ENCODE measurements at places on chromosomes 7 and 10.

- no peak for DNase-seq
Measured at GRCh38 chr10:24483701-24484100, 240.0 kb downstream of the ARHGAP21 start.

- no peak for DNase-seq
Measured at GRCh38 chr7:29177963-29178600, 16.5 kb upstream of the CHN2 start.

GRCh38 chr7:33671531-33672262 is 233.6 kb upstream of the BMPER start:
- DNase-seq: no peak

- DNase-seq: no peak
Measured at GRCh38 chr10:79150444-79150754, 81.6 kb downstream of the ZMIZ1 start.

GRCh38 chr10:104622175-104622574 is 18.9 kb upstream of the SORCS3 start:
- no peak for DNase-seq

DNA sequence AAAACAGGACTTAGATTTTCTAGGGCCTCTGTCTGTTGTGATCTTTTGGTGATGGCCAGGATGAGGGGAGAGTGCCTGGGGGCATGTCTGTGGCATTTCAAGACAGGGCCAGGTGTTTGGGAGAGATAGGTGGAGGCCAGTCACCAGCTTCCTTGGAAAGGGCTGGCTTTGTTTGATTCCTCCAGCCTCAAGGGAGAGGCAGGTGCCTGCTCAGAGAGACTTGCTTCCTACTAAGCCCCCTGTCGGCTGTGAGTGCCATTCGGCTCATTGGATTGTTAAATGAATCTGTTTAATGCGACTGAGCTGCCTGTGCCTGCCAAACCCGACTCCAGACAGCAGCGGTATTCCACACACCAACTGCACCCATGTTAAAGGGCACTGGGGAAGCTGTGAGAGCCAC is 304.1 kb upstream of the COBL start:
- no peak for DNase-seq

- DNase-seq: no peak
Measured at GRCh38 chr10:43360086-43360485, 11.3 kb upstream of the FXYD4 start.

GRCh38 chr7:47406801-47407129 is 175.1 kb downstream of the TNS3 start:
- no peak for DNase-seq

DNA sequence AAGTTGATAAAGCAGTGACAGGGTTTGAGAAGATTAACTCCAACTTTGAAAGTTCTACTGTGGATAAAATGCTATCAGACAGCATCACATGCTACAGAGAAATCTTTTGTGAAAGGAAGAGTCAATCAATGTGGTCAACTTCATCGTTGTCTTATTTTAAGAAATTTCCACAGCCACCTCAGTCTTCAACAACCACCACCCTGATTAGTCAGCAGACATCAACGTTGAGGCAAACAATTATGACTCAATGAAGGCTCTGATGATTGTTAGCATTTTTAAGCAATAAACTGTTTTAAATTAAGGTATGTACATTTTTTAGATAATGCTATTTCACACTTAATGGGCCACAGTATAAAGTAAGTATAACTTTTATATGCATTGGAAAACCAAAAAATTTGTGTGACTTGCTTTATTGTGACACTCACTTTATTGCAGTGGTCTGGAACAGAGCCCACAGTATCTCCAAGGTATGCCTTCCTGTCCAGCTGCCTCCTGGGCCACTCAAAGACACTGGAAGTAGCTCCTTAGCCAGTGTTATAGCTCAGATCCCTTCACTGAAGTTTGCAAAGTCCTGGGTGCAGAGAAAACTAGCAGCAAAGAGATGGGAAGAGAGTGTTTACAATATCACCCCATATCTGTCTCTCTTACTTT is 293.1 kb downstream of the ARHGAP12 start:
- DNase-seq: no peak

- DNase-seq: no peak
Measured at GRCh38 chr10:15795036-15795792, 65.1 kb downstream of the MINDY3 start.

GRCh38 chr10:110162741-110163145 is 44.7 kb upstream of the MXI1 start:
- no peak for DNase-seq

DNA sequence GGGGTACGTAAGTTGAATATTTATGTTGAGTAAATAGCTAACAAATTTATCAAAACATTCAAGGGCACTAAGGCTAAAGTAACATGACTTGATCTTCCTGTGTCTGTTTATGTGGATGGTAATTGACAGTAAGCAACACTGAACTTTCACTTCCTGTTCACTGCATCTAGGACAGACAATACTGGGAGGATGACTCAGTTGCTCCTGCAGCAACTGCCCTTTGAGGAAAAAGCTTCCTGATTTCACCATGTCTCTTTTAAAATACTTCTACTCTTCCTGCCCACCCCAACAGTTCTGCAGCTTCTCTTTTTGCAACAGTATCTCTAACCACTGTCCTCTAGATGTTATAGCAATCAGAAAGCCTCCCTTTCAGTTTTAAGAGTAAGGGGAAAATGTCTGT is 76.6 kb upstream of the HGF start:
- no peak for DNase-seq

- no peak for DNase-seq
Measured at GRCh38 chr7:47307311-47307710, 274.6 kb downstream of the TNS3 start.

DNA sequence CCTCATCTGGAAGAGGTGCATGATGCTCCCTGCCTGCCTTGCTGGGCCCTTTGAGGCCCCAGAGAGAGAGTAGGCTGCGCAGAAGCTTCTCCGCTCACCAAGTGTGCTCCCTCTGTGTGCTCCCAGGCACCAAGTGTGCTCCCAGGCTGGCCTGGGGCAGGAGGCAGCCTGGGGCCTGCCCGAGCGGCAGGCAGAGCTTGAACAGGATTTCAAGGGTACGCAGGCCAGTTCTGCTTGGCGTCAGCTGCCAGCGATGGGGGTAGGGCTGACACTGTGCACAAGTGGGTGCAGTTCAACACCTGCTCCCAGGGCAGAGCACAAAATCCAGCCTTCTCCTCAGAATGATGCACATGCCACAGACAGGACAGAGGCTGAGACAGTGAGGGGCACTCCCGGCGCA is 119.7 kb downstream of the FAM53B start:
- DNase-seq: no peak

DNA sequence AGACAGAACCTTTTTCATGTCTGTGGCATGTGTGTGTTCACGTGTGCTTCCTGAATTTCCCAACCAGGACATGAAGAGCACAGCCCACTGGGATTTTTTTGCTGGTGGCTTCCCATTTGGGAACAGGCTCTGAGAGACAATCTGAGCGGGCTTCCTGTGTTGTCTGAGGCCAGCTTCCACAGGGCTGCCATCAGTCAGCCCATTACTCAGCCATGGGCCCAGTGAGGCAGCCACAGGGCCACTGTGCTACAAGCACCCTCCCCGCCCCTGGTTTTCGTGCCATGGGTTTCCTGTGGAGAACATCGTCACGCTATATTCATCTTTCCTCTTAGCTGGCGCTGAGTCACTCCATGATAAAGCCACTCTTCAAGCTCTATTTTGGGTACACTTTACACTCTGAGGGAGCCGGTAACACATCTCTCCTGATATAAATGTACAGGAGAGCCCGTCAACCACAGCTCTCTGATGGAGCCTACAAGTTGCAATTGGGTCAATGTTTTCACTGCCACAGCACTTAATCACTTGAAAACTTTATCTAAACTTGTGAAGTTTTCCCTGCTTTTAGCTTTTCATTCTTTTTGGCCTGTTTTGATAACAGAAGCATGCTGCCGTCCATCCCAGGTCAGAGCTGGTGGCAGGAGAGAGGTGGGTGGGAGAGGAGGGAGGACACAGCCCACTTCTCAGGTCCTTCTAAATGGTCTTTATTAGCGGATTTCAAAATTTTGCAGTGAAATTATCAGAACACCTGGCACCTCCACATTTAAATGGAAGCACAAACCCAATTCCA is 96.9 kb downstream of the HIPK2 start:
- peak; percentile 12 for DNase-seq

GRCh38 chr7:124681946-124682345 is 83.6 kb downstream of the GPR37 start:
- no peak for DNase-seq

GRCh38 chr7:51255536-51256208 is 60.9 kb downstream of the COBL start:
- DNase-seq: no peak

GRCh38 chr10:58796824-58797223 is 284.2 kb downstream of the BICC1 start:
- DNase-seq: no peak

- no peak for DNase-seq
Measured at GRCh38 chr10:28678687-28679457, 1.6 kb downstream of the BAMBI start.

DNA sequence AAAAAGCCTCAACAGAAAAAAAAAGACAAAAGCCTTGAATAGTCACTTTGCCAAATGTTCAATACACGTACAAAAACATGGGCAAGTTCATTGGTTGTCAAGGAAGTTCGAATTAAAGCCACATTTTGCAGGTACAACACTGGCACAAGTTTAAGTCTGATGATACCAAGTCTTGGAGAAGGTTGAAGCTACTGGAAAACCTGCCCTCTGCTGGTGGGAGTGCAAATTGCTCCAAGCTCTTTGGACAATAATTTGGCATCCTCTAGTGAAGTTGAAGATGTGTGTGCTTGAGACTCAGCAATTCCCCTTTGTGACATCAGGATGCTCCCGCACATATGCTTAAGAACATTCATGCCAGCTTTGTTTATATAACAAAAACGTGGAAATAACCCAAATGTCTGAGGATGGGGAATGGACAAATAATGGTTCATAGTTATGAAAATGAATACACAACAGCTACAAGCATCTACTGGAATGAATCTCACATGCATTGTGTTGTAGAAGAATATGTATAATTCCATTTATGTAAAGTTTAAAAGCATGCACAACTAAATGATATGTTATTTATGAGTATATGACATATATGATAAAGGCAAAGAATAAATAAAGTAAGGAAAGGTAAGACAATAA is 120.0 kb upstream of the PLPP4 start:
- DNase-seq: peak; percentile 31

GRCh38 chr7:150738092-150738491 is 874 bp downstream of the GIMAP5 start:
- DNase-seq: no peak

- no peak for DNase-seq
Measured at GRCh38 chr10:60399328-60399727, 9.7 kb upstream of the ANK3 start.

- no peak for DNase-seq
Measured at GRCh38 chr10:6171881-6172695, 30.6 kb upstream of the PFKFB3 start.

- DNase-seq: no peak
Measured at GRCh38 chr7:106464651-106465050, 179.9 kb upstream of the NAMPT start.

- no peak for DNase-seq
Measured at GRCh38 chr7:77644774-77645173, 51.5 kb upstream of the RSBN1L start.

- no peak for DNase-seq
Measured at GRCh38 chr10:100654782-100655325, 90.5 kb upstream of the PAX2 start.

DNA sequence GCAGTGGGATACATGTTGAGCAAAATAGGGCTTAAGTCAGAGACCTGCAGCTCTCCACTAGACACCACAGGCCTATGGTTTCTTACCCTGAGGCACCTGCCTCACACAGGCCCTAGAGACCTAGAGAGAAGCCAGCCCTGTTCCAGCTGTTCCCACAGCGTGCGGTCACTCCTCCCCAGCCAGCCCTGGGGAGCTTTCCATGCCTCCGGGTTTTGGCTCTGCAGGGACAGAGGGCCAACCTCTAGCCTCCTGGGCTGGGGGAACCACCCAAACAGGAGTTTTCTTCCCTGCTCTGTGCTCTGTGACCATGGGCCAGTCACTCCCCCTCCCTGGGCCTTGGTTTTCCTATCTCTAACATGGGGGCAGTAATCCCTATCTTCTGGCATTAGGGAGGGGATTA is 33.0 kb downstream of the SH2B2 start:
- no peak for DNase-seq

GRCh38 chr7:100682228-100682741 is 8.7 kb downstream of the GNB2 start:
- no peak for DNase-seq

DNA sequence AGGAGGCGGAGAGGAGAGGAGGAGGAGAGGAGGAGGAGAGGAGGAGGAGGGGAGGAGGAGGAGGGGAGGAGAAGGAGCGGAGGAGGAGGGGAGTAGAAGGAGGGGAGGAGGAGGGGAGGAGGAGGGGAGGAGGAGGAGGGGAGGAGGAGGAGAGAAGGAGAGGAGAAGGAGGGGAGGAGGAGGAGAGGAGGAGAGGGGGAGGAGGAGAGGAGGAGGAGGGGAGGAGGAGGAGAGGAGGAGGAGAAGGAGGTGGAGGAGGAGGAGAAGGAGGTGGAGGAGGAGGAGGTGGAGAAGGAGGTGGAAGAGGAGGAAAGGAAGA is 15.5 kb upstream of the CRCP start:
- no peak for DNase-seq

DNA sequence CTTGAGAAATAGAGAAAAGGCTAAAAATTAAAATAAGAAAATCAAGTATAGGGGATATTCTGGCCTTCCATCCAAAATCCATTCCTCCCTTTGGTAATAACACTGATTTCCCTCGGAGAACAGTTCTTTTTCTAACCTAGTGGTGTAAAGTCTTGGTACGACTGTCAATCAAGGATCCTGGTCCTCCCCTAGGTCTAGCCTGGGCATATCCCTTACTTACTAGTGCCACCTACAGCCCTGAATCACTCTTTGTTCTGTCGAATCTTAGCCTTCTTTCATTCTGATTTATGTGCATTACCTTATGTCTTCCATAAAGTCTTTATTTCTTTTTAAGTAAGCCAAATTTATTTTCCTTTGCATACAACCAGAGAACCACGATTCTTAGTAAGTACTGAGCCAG is 298.7 kb upstream of the LRRTM3 start:
- DNase-seq: no peak

DNA sequence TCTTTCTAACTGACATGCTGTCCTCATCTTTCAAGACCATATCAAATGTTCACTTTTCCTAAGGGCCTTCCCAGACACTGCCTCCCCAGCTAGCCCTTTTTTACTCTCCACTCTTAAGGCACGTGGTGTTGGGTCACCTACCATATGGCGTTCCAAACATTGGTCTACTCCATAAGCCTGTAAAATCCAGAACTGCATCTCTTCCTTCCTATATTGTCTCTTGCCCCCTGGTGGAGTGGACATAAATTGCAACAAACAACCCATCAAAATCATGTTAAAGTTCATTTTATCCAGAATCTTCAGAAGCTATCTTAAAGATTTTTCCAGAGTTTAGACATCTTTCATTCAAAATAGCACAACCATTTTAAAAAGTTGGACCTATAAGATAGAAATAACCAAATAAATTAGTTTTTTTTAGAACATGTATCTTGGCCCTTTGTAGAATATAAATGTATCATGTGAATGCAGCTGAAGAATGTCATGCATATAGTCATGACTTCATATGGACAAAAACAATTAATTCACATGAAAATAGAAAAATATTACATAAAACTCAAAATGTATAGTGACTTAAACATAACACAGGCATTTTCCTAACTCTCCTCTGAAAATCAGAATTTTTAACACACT is 180.6 kb upstream of the CHRM2 start:
- DNase-seq: no peak
